Metanephros (tissue), 2 donors: ENCODE measurements at places on chromosomes 6 and 20. TPM values are rescaled to one million over a fixed set of nuclear protein-coding genes. Genes with fewer than 3 reads are reported as not detected.

Gene FAXC
- 2.4 TPM for total RNA-seq

Gene CTAGE9
- not detected for total RNA-seq

Gene TSHZ2
- 21.8 TPM for total RNA-seq

Gene SYNDIG1
- total RNA-seq: 10.7 TPM

Gene ANKS1A
- 37.3 TPM for total RNA-seq

Gene FBXL4
- 36.0 TPM for total RNA-seq

Gene SLC17A1
- 14.0 TPM for total RNA-seq

Gene C6orf141
- total RNA-seq: 0.99 TPM

Gene RSPO4
- 0.23 TPM for total RNA-seq

Gene WFDC5
- not detected for total RNA-seq

Gene CDC40
- total RNA-seq: 18.9 TPM

Gene TBXT
- not detected for total RNA-seq

Gene SLC16A10
- 37.0 TPM for total RNA-seq

Gene POU5F1
- 11.4 TPM for total RNA-seq

Gene PLTP
- 95.5 TPM for total RNA-seq

Gene CDK19
- 23.7 TPM for total RNA-seq

Gene C6orf132
- total RNA-seq: 5.5 TPM

Gene TPX2
- 16.1 TPM for total RNA-seq

Gene SLC22A7
- total RNA-seq: 0.18 TPM

Gene CASS4
- total RNA-seq: 4.1 TPM
